Stimulated activated naive CD4-positive, alpha-beta T cell treated with Interleukin-2 at 50 U/mL for 16 hours (primary cell): ENCODE measurements at places on chromosomes 13 and 19.

GRCh38 chr19:10111405-10111811 is at the start of gene P2RY11:
TSS of gene P2RY11 (plus strand) at chr19:10111693. CDS start at chr19:10111722, 29 bp downstream.
- no peak for DNase-seq

- DNase-seq: no peak
Measured at GRCh38 chr19:9872618-9873242, 37.6 kb downstream of the PIN1 start.

GRCh38 chr19:58353717-58354477 is 605 bp upstream of the A1BG start:
- no peak for DNase-seq

DNA sequence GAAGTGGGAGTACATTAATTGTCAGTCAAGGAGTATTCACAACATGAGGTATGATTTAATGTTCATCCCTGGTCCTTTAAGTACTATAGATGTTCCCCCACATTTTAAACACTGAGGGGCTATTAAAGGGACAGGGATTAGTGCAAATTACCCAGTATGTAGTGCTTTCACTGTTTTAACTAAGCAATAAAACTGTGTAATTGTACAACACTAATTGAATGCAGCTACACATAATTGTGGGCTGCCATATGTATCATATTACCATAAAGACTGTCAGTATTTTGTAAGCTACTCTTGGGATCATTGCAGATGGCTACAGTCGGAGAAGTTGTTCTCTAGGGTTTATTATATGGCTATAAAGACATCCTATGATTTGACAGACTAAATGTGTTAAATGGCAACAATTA is 316.6 kb downstream of the DCLK1 start:
- DNase-seq: no peak

- no peak for DNase-seq
Measured at GRCh38 chr19:48296963-48297734, 27.3 kb downstream of the ZNF114 start.
